Osteocyte (in vitro differentiated cells): ENCODE measurements at places on chromosomes 4 and X. TPM values are rescaled to one million over a fixed set of nuclear protein-coding genes. Genes with fewer than 3 reads are reported as not detected.
A peak's percentile ranks its signal among the peaks of the same experiment; 100 is the strongest.

Gene PUDP
- 18.4 and 21.9 TPM in 2 replicates for total RNA-seq

- no peaks in the 10 kb centered on the region for H3K27me3 ChIP-seq
- H3K36me3 ChIP-seq = peaks cover 5% of the 10 kb centered on the region
- no peak for DNase-seq
- peaks cover 2% of the 10 kb centered on the region for H3K4me1 ChIP-seq
These were observed 48.0 kb downstream of the TMEM164 start for GRCh38 chrX:110050901-110051300.

DNA sequence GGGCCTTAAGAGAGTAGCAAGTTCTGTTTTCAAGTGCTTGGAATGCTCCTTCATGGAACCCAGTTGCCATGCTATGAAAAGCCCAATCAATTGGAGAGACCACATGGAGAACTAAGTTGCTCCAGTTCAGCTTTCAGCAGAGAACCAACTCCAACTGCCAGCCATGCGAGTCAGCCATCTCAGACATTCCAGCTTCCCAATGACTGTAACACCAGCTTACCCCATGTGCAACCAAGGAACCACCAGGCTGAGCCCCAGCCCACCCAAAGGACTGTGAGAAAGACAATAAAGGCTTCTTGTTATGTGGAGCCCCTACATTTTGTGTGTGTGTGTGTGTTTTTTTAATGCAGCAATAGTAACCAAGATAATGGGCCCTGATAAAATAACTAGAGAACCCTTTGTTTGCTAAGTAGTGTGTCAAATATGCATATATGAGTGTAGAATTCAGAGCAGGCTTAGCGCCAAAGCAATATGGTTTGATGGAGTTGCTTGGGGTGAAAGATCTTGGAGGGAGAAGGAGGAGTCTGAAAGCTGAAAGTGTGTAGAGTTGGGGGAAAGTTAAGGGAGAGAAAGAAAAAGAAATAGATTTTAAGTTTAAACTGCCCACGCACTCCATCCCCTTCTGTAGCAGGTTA lies 35.0 kb upstream of the CCKAR start:
- H3K27me3 ChIP-seq = peaks cover 3% of the 10 kb centered on the region
- H3K36me3 ChIP-seq = no peaks in the 10 kb centered on the region
- no peak overlapping the region for H3K4me3 ChIP-seq
- H3K4me1 ChIP-seq = no peaks in the 10 kb centered on the region

Gene MAOA
- 0.26 and 0.32 TPM in 2 replicates for total RNA-seq

Gene NPY2R
- total RNA-seq = not detected in 2 replicates

Gene NSDHL
- 14.1 and 14.7 TPM in 2 replicates for total RNA-seq

Gene KIT
- 10.8 and 11.6 TPM in 2 replicates for total RNA-seq

Gene DDX3X
- 212 and 215 TPM in 2 replicates for total RNA-seq

Gene AMBN
- not detected in 2 replicates for total RNA-seq

GRCh38 chr4:42488114-42488513 lies 90.8 kb downstream of the SHISA3 start:
- no peaks in the 10 kb centered on the region for H3K36me3 ChIP-seq
- peaks cover 35% of the 10 kb centered on the region for H3K4me1 ChIP-seq
- no peak overlapping the region for H3K27ac ChIP-seq
- H3K27me3 ChIP-seq = peaks cover 6% of the 10 kb centered on the region

- H3K27ac ChIP-seq = no peak overlapping the region
- H3K27me3 ChIP-seq = no peaks in the 10 kb centered on the region
- H3K4me3 ChIP-seq = no peak overlapping the region
- no peaks in the 10 kb centered on the region for H3K36me3 ChIP-seq
- H3K4me1 ChIP-seq = peaks cover 27% of the 10 kb centered on the region
These were observed 102.4 kb downstream of the SLIT2 start for GRCh38 chr4:20354120-20354519.

DNA sequence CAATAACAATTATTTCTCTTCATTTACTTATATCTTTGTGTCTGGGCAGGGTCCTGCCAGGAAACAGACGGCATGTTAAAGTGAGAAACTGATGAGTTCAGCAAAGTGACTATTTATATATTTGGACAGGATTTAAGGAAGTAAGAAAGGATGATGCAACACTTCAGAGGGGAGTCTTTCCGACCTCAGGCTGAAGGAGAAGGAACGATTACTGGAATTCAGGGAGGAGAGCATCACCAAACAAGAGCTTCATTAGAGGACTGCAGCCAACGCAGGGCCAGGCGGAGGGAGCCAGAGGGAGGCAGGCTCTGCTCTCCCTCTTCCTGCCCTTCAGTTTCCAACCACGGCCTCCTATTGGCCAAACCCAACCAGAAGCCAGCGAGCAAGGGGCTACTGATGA lies 1.5 kb upstream of the TLR7 start:
- H3K4me3 ChIP-seq = no peak overlapping the region
- no peaks in the 10 kb centered on the region for H3K36me3 ChIP-seq
- no peaks in the 10 kb centered on the region for H3K4me1 ChIP-seq
- H3K27me3 ChIP-seq = no peaks in the 10 kb centered on the region
- DNase-seq = no peak
- H3K27ac ChIP-seq = no peak overlapping the region

GRCh38 chrX:8726031-8726652 lies 5.8 kb downstream of the ANOS1 start:
- H3K27me3 ChIP-seq = peaks cover 31% of the 10 kb centered on the region
- DNase-seq = no peak
- H3K4me1 ChIP-seq = peaks cover 3% of the 10 kb centered on the region
- no peak overlapping the region for H3K4me3 ChIP-seq
- no peak overlapping the region for H3K27ac ChIP-seq

DNA sequence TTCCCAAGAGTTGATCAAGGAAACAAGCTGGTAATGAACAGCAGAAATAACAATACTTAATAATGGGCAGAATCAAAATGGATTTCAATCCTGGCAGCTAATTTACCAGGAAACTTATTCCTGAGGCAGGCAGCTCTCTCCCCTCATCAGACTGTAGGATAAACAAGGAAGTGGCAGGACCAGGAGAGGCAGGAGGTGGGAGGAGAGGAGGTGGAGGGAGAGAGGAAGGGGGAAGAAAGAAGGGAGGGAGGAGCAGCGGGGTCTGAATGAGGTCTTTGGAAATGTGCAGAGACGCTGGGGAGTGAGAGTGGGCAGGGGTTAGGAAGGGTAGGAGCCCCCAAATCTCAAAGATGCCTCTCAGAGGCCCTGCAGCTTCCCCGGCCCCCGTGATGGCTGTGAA lies 231.5 kb downstream of the BCOR start:
- H3K36me3 ChIP-seq = no peaks in the 10 kb centered on the region
- no peak for DNase-seq
- no peak overlapping the region for H3K4me3 ChIP-seq
- peaks cover 14% of the 10 kb centered on the region for H3K4me1 ChIP-seq
- H3K27me3 ChIP-seq = no peaks in the 10 kb centered on the region
- peak overlapping the region; percentile 35 for H3K27ac ChIP-seq

DNA sequence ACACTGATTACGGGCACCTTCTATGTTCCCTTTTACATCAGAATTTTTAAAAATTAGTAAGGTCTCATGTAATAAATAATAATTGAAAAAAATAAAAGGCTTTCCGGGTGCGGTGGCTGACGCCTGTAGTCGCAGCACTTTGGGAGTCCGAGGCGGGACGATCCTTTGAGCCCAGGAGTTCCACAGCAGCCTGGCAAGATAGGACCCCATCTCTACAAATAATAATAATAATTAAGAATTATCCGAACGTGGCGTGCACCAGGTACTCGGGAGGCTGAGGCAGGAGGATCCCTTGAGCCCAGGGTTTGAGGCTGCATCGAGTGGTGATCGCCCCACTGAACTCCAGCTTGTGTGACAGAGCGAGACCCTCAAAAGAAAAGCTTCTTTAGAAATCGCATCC lies 771 bp upstream of the LAMTOR3 start:
- H3K4me3 ChIP-seq = peak overlapping the region; percentile 97
- peaks cover 3% of the 10 kb centered on the region for H3K36me3 ChIP-seq
- no peaks in the 10 kb centered on the region for H3K27me3 ChIP-seq
- H3K4me1 ChIP-seq = peaks cover 41% of the 10 kb centered on the region
- H3K27ac ChIP-seq = peak overlapping the region; percentile 87

Gene CXorf49B
- not detected in 2 replicates for total RNA-seq

GRCh38 chr4:77715414-77716290 lies 103.5 kb downstream of the CNOT6L start:
- H3K4me1 ChIP-seq = no peaks in the 10 kb centered on the region
- peaks cover 24% of the 10 kb centered on the region for H3K36me3 ChIP-seq
- H3K4me3 ChIP-seq = no peak overlapping the region
- no peak overlapping the region for H3K27ac ChIP-seq

GRCh38 chr4:38691251-38692008 lies 27.4 kb downstream of the KLF3 start:
- no peak for DNase-seq
- peaks cover 28% of the 10 kb centered on the region for H3K4me1 ChIP-seq
- peaks cover 73% of the 10 kb centered on the region for H3K36me3 ChIP-seq
- no peak overlapping the region for H3K27ac ChIP-seq

GRCh38 chr4:2788532-2789103 lies 4.3 kb upstream of the SH3BP2 start:
- no peak overlapping the region for H3K4me3 ChIP-seq
- peaks cover 2% of the 10 kb centered on the region for H3K36me3 ChIP-seq
- peaks cover 12% of the 10 kb centered on the region for H3K4me1 ChIP-seq
- no peak for DNase-seq
- H3K27me3 ChIP-seq = peaks cover 6% of the 10 kb centered on the region

DNA sequence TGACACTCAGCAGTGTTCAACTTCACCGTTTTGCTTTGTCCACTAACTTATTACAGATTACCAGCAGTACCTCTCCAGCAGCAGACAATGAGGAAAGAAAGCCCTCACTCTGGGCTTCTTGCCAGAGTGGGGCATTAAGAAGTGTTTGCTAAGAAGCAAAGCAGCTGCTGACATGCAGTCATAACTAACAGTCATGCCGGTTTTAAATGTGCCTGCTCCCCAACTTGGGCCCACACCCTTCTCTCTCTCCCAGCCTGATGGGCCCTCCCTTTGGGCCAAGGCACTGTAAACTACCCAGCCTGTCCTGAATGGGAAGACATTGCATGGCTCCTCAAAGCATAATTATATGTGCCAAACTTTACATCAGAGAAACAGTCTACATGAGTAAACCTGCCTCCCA lies 54.6 kb upstream of the HHIP start:
- no peaks in the 10 kb centered on the region for H3K27me3 ChIP-seq
- no peak overlapping the region for H3K27ac ChIP-seq
- H3K36me3 ChIP-seq = peaks cover 2% of the 10 kb centered on the region
- H3K4me3 ChIP-seq = no peak overlapping the region
- peaks cover 7% of the 10 kb centered on the region for H3K4me1 ChIP-seq

Gene SUPT20HL1
- total RNA-seq = not detected in 2 replicates

GRCh38 chr4:72326692-72327632 lies 242.1 kb downstream of the ADAMTS3 start:
- H3K4me1 ChIP-seq = peaks cover 3% of the 10 kb centered on the region
- H3K36me3 ChIP-seq = no peaks in the 10 kb centered on the region
- H3K27ac ChIP-seq = no peak overlapping the region
- DNase-seq = no peak

GRCh38 chr4:156545003-156545785 lies 426.4 kb downstream of the PDGFC start:
- DNase-seq = no peak
- H3K27me3 ChIP-seq = no peaks in the 10 kb centered on the region
- peak overlapping the region; percentile 6 for H3K27ac ChIP-seq
- no peak overlapping the region for H3K4me3 ChIP-seq
- peaks cover 24% of the 10 kb centered on the region for H3K4me1 ChIP-seq
